Caco-2 (cell line): ENCODE measurements at places on chromosomes 16 and 17.

GRCh38 chr17:81481073-81481799 is 31.4 kb downstream of the ACTG1 start:
- DNase-seq = no peak
- H3K27me3 ChIP-seq = no peaks in the 10 kb centered on the region
- H3K27ac ChIP-seq = no peak overlapping the region
- H3K4me3 ChIP-seq = no peak overlapping the region
- no peaks in the 10 kb centered on the region for H3K36me3 ChIP-seq
- H3K4me1 ChIP-seq = peaks cover 14% of the 10 kb centered on the region

- peaks cover 13% of the 10 kb centered on the region for H3K4me1 ChIP-seq
- DNase-seq = no peak
- no peak overlapping the region for H3K4me3 ChIP-seq
- no peaks in the 10 kb centered on the region for H3K27me3 ChIP-seq
Observed at GRCh38 chr16:80403894-80404293, 136.9 kb upstream of the DYNLRB2 start.

GRCh38 chr16:28932339-28933141 is 769 bp downstream of the CD19 start:
- no peaks in the 10 kb centered on the region for H3K27me3 ChIP-seq
- H3K4me3 ChIP-seq = no peak overlapping the region
- H3K4me1 ChIP-seq = no peaks in the 10 kb centered on the region
- no peak for DNase-seq
- peak overlapping the region; percentile 17 for H3K27ac ChIP-seq

- no peaks in the 10 kb centered on the region for H3K27me3 ChIP-seq
- no peak overlapping the region for H3K4me3 ChIP-seq
- H3K36me3 ChIP-seq = no peaks in the 10 kb centered on the region
- no peak for DNase-seq
- no peak overlapping the region for H3K27ac ChIP-seq
- peaks cover 14% of the 10 kb centered on the region for H3K4me1 ChIP-seq
Observed at GRCh38 chr17:48004983-48005382, 32.6 kb downstream of the COPZ2 start.

GRCh38 chr17:62093188-62094155 is 28.4 kb upstream of the MED13 start:
- no peak for DNase-seq
- no peak overlapping the region for H3K4me3 ChIP-seq
- H3K4me1 ChIP-seq = peaks cover 7% of the 10 kb centered on the region; the same call in 1 of the 2 replicates
- H3K36me3 ChIP-seq = no peaks in the 10 kb centered on the region
- no peak overlapping the region for H3K27ac ChIP-seq
